Activated T-helper 1 cell treated with anti-CD3 and anti-CD28 coated beads, Interleukin-2, amount 50 U/mL, for 16 hours (primary cell): ENCODE measurements at places on chromosomes 7 and 10.

DNA sequence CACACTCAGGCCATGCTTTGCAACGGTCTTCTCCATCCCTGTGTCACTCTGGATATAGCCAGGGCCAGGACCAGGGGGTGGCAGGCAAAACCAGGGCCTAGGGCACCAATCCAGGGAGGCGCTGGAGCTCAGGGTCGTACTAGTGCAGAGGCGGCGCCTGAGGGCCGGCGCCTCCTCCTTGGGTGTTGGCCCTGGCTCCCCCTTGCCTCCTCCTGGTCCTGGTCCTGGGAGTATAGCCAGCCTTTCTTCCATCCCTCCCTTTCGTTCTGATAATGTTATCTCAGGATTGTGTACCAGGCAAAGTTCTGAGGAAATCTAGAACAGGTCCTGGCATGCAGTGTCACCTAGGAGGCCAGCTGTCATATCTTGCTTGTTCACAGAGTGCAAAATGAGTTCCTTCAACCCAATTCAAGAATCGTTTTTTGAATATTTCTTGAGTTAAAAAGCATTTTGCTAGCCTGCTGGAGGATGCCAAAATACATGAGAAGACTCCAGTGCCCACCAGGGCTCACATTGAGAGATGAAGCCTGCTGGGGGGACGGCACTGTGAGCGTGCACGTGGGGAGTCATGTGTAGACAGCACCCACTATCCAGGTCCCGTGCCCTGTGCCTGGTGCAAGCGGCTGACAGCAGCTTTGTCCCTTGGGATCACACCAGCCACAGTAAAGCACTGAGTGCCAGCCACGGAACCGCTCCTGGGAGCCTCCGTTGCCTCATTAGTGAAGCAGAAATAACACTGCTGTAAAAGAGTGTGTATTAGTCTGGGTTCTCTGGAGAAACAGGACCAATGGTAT lies 106.9 kb upstream of the C7orf33 start:
- DNase-seq, result no peak

DNA sequence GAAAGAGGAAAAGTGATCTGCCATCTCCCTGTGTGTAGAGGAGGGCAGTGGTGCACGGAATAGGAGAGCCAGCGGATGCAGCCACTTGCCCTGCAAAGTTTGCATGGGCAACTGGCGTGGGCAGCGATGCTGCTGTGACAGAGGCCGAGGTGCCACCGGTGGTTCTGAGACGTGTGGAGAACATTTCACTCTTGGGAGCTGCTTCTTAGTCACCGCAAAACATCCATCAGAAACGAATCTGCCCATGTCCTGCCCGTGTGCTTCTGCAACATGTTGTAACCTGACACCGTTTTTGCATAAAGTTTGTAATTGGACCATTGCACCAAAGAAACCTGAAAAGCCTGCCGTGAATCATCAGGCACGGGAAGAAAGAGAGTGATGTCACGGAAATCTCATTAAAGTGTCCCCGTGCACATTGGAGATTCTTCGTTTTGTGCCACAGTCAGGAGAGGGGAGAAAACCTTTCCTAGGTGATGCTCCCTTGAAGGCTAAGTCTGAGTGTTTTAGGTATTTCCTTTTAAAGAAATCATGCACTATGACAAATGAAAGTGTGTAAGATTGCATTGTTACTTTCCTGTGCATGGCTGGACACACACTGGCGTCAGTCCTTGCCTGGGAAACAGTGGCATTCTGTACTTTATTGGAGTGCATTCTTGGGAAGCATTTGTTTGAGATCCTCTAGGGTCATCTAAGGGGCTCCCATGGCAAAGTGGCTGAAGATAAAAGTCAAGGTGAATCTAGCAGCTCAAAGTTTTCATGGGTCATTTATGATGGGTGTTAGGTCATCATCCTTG lies 302.6 kb downstream of the KLF6 start:
- DNase-seq, result no peak

- DNase-seq, result no peak
Measured at GRCh38 chr7:24727154-24728120, 29.8 kb downstream of the GSDME start.

DNA sequence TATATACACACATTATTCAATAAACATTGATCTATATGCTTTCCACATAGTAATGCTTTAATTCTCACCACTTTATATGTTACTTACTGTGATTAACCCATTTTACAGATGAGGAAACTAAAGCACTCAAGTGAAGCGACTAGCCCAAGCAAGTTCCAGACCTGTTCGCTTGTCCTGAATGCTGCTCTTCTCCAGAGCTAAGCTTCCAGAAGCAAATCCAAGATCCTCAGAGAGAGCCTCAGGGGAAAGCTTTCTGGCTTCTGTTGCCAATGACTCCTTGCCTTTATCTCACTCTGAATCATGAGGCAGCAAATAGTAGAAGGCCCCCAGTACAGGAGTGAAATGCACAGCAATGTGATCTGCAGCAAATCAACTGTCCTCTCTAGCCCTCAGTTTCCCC lies 32.2 kb downstream of the XPNPEP1 start:
- no peak for DNase-seq

- no peak for DNase-seq
Measured at GRCh38 chr10:60271319-60272040, 118.2 kb downstream of the ANK3 start.

DNA sequence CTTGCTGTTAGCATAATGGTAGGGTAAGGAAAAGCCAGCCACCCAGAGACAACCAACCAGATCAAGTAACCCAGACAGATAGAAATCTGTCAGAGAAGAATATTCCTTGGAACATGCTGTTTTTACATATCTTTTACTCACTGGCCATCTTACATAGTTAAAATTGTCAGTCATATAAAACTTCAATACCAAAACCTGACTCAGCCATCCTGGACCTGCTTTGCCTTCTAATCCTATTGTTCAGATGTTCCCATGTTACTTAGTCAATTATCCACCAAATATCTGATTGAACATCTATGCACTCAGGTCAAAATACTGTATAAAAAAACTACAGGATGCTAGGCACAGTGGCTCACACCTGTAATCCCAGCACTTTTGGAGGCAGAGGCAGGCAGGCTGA lies 466.5 kb upstream of the NRP1 start:
- no peak for DNase-seq

GRCh38 chr10:83647526-83647925 lies 491.8 kb upstream of the GHITM start:
- no peak for DNase-seq

DNA sequence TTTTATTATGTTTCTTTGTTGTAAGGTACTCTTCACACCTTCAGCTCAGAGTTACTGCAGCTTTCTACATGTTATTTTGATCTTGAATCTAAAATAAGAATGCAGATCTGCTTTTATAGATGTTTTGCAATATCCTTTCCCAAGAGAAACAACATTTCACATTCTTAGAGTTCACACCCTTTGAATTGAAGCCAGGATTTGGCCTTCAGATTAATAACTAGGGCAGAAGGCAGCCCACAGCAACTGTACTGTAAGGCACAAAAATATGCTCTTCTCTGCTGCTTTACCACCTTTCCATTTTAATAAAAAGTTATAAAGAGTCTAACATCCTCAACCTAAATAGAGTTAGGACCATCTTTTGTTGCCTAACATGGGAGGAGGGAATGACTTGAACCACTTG lies 224.7 kb downstream of the LHFPL3 start:
- DNase-seq, result no peak

- no peak for DNase-seq
Measured at GRCh38 chr7:84191261-84191660, 3.3 kb downstream of the SEMA3A start.

- no peak for DNase-seq
Measured at GRCh38 chr10:32253276-32253675, 93.7 kb downstream of the EPC1 start.

DNA sequence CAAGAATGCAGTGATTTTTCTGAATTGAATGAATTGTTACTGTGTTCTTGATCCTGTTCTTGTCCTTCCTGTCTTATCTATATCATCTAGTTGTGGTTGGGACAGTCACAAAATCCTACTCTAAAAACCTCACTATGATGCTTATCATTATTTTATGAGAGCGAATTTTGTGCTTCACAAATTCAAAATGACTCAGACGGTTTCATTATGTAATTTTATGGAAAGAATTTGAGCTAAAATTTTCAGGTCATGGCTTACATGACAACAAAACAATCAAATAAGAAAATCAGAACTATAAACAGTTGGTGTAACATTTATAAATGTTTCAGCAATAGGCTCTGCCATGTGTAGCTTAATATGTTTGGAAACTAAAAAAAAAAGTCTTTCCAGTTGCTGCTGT lies 6.9 kb downstream of the PRKAR2B start:
- no peak for DNase-seq

DNA sequence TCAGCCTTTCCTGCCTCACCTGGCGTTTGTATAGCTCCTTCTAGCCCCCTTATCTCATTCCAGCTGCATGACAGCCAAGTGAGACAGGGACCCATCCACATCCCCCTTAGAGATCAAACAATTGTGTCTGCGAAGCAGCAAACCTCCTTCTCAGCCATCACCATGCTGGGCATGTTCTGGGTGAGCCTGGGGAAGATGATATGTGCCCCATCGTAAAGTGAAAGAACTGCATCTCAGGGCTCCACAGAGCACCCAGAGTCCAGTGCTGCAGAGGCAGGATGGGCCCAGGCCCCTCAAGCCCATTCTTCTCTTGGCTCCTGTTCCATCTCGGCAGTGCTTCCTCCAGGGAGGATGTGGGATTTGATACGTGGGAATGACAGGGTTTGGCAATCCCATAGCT lies 43.2 kb downstream of the FIGNL1 start:
- DNase-seq, result no peak

DNA sequence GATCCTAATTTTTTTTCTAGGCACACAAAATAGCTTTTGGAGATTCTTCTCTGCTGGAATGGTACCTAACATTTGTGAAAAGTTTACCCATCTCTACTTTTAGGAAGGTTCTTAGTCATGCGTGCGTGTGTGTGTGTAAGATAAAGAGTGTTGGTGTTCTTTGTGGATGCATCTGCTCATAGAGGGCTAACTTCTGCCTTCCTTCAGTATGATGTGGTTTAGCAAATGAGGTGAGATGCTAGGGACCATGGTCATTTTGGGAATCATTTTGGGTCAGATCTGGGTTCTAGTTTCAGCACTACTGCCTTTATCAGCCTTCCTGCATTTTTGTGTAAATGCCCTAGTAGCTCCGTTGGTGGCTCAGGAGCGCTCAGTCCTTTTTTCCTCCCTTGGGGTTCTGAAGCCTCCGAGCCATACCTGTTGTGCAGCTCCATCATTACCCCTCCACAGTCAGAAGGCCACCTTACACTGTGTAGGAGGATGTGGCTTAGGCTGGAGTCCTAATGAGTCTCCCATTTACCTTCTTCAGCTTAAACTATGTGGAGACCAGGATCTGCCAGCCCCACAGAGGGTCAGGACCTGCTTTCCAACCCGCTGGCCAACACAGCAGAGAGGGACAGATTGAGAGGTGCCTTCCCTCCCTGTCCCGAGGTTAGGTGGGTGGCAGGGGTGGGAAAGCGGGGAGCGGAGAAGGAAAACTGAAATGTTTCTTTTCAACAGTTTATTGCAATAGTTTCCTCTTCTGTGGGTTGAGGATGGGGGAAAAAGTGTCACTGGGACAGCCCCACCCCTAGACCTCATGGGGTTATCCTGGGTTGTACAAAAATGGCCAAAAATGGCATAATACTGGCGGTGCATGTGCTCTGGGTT lies 31.2 kb downstream of the TSPAN14 start:
- no peak for DNase-seq

GRCh38 chr10:72611783-72612182 lies 14.1 kb downstream of the MICU1 start:
- no peak for DNase-seq

- no peak for DNase-seq
Measured at GRCh38 chr10:76649723-76650127, 987.9 kb downstream of the KCNMA1 start.

DNA sequence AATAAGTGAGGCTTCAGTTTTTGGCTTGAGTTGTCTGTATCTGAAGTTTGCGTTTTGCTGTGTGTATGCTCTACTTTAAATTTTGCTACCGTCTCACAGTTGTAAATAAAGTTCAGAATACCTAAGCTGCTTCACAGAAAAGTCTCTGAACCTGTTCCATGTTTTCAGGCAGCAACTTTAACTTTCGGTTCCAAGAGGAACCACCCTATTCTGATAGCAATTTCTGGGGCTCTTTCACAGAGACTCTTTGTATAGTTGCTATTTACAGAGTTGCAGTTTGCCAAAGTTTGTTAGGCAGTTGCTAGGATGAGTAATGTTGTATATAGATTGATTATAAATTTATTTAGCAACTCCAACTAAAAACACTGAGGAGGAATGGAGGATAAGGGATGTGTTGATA lies 5.7 kb downstream of the FAM221A start:
- no peak for DNase-seq
